HuH-7 (cell line): ENCODE measurements at places on chromosomes 6 and 20.
A peak's percentile ranks its signal among the peaks of the same experiment; 100 is the strongest.

- DNase-seq: no peak
Measured at GRCh38 chr20:61726979-61727378, 338.7 kb downstream of the TAF4 start.

DNA sequence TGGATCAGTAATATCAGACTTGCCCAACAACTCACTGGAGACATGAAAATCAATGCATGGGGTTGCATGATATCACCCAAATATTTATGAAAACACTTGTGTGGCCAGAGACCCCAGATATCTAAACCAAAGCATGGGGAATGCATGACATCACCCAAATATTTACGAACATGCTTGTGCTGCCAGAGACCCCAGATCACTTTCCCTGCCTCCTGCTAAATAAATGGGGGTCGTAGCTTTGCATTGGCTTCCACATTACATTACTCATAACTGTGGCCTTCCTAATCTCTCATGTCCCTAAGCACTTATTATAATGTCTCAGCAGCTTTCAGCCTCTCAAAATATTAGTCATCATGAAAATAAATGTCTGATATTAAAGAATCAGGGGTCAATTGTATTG, 838.0 kb upstream of the DEFB115 start:
- DNase-seq: no peak

- DNase-seq: peak; percentile 99
Measured at GRCh38 chr20:19757487-19758132, 448 bp upstream of the RIN2 start.

DNA sequence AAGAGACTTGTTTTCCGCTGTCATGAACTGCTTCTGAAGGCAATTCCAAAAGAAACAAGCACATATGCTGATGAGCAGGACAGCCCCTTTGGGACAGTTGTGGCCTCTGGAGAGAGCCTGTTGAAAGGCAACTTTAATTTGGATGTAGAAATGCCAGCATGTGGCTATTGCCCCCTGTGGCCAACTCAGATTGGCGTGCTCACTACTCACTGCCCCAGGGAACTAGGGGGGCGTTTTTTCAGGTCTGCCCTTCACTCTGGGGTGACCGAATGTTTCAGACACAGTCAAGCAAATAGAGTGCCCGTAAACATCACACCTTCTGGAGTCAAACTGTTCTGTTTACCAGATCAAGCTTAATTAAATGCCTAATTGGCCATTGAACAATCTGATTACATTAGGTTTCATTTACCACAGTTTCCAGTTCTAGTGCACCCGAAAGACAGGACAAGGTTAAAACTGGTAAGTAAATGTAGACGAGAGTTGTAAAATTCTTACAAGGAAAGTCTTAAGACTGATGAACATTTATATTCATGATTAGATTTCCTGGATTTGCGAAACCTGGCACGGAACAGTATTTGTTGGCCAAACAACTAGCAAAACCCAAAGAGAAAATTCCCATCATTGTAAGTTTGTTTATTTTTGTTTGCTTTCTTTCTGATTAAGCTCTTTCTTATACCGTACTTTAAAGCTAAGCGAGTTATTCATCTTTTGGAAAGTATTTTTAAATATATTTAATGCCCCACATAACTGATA, 75.9 kb upstream of the SYNJ2 start:
- DNase-seq: no peak

- DNase-seq: no peak
Measured at GRCh38 chr6:148222846-148223245, 119.8 kb upstream of the SASH1 start.

GRCh38 chr6:40116832-40117231, 182.6 kb upstream of the MOCS1 start:
- no peak for DNase-seq

GRCh38 chr6:117329926-117330325, 64.6 kb downstream of the VGLL2 start:
- no peak for DNase-seq

DNA sequence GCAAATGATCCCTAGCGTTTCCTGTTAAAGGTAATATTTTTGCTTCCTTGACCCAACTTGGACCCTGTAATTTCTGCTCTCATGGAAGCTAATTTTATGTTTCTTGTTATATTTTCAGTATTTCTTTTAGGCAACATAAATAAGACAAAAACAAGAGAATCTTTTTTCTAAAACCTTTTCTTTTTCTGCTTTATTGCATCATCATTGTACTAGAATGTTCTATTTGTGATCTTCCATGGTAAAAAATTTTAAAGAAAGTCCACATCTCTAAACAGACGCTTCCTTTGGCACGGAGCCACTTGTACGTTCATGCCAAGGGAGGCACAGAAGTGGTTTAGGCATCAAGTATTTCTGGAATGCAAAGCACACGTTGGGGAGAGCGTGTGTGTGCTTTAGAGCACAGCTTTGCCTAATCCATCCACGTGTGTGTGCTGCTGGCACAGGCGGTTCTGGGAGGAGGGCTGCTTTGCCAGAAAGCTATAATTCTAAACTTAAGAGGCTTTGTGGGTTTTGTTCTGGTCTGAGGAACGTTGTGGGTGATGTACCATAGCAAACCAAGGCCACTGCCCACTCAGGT, 98.3 kb downstream of the SASH1 start:
- no peak for DNase-seq

GRCh38 chr6:1436334-1437306, 47.2 kb downstream of the FOXF2 start:
- DNase-seq: peak; percentile 60

DNA sequence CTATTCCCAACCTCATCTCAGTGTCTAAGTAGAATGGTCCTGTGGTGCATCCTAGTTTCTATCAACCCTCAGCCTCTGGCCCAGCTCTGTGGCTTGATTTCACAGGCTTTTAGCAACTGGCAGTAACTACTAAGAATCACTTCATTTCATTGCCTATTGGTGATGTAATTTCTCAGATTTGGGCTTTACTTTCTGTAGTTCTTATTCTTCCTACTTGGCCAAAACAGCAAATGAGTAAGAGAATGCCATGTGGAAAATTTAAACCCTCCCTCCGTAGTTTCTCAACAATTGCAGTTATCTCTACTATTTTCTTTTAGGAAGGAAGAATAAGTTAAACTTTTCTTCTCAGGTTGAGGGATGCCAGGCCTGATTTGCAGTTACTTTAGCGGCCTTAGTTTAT, 387.3 kb downstream of the CDKAL1 start:
- no peak for DNase-seq

DNA sequence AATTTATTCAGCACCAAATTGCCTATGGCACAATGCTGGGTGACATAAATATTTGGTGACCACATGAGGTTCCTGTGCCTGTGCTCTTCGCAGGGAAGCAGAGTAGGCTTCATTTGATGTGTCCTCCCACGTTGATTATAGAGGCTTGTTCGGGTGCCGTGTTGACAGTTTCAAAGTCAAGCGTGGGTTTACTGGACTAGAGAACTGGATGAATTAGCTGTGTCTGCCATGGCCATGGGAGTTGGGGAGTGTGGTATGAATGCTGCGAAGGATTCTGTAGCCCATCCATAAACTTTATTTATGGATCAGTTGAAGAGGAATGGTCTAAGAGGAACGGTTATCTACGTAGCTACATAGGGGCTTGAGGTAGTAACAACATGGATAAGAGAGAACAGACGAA, 11.0 kb downstream of the CD109 start:
- DNase-seq: no peak

- no peak for DNase-seq
Measured at GRCh38 chr6:41042226-41043055, at the start of gene TSPO2. TSS of gene TSPO2 (plus strand) at chr6:41042467. CDS start at chr6:41042986, 519 bp downstream.

- no peak for DNase-seq
Measured at GRCh38 chr6:5723841-5724691, 282.7 kb downstream of the NRN1 start.

DNA sequence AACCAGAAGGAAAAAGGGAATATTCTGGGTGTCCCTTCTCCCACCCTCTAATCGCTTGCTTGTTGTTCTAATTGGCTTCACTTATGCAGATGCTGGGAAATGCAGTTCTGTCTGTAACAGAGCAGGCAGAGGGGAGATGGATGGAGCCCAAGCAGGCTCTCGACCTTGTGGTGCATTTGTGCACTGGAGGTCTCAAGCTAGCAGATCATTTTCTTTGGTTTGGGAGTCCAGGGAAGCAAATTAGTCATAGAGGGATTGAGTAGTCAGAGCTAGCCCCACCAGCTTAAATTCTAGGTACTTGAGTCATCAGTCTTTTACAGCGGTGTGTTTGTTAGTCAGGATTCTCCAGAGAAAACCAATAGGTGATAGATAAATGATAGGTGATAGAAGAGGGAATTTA, 234.7 kb upstream of the ECI2 start:
- DNase-seq: no peak

GRCh38 chr6:147569788-147570187, 61.3 kb downstream of the SAMD5 start:
- DNase-seq: no peak

DNA sequence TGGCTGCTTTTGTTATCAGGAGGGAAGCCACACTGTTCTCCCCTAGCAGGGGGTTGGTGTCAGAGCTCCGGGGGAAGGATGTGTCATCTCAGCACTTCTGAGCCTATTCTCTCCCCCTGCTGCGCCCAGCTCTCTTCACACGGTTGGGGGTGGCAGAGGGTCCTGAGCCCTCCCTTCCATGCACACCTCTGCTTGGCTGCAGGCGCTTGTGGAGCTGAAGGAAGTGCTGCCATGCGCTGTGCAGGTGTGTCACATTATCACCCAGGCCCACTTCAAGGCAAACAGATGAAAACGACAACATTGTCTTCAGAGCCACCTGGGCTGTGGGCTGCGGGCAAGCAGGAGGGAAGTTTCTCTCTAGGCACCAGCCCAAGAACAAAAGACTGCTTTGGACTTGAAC, 263.4 kb downstream of the BMP7 start:
- DNase-seq: no peak

DNA sequence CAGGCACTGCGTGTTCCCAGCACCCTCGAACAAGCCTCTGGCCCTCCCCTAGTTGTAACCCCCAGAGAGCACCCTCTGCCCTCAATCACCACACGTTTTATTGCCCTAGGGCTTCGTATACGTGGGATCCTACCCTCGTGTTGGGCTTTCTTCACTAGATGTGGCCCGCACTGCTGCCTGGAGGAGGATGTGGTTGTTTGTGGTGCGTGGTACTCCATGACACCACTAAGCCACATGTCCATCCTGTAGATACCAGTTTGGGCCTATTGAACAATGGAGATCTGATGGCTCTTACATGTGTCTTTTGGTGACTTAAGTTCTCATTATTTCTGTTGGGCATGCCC, 17.0 kb downstream of the SLC2A4RG start:
- no peak for DNase-seq

- no peak for DNase-seq
Measured at GRCh38 chr6:16480763-16481560, 242.6 kb downstream of the GMPR start.

DNA sequence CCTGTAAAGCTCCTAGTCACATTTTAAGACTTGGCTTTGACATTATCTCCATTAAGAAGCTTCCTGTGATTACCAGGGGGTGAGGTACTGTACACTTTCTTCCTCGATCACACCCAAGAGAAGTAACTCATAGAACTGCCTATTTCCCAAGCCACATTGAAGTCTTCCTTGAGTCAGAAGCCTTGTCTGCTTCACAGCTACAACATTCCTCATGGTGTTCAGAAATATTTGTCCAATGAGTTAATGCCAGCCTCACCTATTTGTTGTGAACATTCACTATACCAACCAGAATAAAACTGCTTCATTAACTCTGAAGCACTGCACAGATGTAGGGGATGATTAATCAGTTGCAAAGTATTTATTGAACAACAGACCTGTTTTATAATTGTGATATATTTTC, 622.3 kb downstream of the PTPRT start:
- DNase-seq: no peak

GRCh38 chr6:75291331-75291730, 6.7 kb upstream of the TMEM30A start:
- DNase-seq: no peak

DNA sequence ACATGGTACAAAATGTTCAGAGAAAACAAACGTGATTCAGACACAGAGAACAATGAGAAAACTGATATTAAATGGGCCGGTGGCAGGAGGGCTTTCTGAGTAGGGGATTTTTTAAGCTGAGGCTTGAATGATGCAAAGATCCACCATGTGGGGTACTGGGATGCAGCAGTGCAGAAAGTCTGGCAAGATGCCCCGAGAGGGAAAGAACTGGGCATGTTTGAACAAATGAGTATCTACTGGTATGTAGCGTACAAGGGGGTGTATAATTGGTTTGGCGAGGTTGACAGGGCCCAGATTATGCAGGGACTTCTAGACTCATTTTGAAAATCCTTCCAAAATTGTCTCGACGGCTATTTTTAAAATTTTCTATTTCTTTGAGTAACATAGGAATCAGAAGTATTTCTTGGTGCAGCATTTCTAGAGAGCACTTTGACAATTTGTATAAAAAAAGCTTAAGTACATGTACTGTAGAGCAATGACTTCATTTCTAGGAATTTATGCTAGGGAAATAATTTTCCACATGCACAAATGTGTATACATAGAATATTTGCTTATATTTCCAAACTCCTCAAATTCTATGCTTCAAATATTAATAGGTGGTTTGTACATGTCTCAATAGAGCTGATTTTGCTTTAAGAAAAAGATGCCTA, 119.6 kb upstream of the DOK5 start:
- DNase-seq: no peak

DNA sequence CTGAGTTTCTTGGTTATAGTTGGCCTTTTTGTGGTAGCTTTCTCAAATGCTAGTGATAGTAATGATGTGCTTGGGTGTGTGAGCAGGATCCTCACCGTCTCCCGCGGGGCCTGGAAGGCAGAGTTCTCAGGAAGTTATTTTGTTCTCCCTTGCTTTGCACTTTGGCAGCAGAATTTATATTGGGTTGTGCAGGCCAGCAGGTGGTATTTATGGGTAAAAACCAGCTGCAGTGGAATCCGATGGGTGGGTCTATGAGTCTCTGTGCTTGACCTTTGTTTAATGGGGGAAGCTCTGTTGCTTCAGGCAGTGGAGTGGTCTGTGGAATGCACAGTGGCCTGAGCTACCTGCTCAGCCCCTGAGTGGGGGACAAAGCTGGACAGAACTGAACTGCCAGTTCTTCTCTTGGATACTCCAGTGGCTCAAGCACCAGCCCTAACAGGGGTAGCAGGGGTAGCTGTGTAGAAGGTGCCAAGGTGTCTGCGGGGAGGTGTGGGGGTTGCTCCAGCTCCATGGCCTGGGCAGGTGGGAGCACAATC, 27.3 kb downstream of the IGF2R start:
- DNase-seq: no peak

- no peak for DNase-seq
Measured at GRCh38 chr6:20571261-20571660, 37.0 kb downstream of the CDKAL1 start.

- no peak for DNase-seq
Measured at GRCh38 chr20:11128220-11128718, 454.5 kb upstream of the JAG1 start.

DNA sequence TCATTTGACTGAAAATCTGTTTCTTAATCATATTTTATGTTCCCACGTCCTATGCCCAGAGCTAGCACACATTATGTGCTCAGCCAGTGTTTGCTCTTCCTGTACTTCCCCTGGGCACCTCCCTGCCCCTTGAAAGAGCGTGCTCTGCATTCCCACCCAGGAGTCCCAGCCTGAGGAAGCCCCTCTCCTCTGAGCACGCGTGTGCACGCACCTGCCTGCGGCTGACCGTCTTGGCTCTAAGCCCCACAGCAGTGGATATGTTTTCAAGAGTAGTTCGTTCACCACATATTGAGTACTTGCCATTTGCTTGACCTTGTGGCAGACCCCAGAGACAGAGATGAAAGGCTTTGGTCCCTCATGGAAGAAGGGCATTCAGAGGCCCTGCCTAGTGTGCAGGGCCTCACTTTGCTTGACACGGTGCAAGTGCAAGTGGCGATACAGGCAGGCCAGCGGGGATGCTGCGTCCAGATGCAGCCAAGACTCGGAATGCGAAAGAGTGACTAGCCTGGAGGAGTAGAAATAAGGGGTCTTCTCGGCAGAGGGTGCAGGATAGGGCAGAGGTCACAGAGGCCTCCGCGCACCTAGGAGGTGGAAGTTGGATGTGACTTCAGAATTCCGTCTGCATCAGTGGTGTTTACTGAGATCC, 14.1 kb downstream of the SYNDIG1 start:
- DNase-seq: no peak
